ENCODE measurements at places on chromosomes 4 and X.
A peak's percentile ranks its signal among the peaks of the same experiment; 100 is the strongest.

- H3K4me3 ChIP-seq: no peak overlapping the region
- H3K27me3 ChIP-seq: no peaks in the 10 kb centered on the region
- DNase-seq: no peak
- no peaks in the 10 kb centered on the region for H3K36me3 ChIP-seq
Measured at GRCh38 chr4:142365391-142365790, 480.7 kb downstream of the INPP4B start.

DNA sequence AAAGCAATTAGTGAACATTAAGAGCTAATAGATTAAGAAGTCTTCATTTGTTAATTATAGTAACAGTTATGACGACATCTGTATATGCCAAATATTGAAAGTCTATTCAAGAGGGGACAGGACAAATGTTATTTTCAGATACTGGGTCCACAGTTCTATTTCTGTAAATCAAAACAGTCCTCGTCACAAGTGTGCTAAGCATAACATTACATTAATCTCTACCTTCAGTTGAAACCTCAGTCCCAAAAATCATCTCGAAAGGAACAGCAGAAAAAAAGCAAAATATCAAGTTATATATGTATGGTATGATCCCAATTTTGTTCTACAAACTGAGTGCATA, 70.3 kb downstream of the APBB2 start:
- no peaks in the 10 kb centered on the region for H3K4me1 ChIP-seq
- H3K4me3 ChIP-seq: no peak overlapping the region
- H3K36me3 ChIP-seq: no peaks in the 10 kb centered on the region
- no peaks in the 10 kb centered on the region for H3K27me3 ChIP-seq
- H3K27ac ChIP-seq: no peak overlapping the region

DNA sequence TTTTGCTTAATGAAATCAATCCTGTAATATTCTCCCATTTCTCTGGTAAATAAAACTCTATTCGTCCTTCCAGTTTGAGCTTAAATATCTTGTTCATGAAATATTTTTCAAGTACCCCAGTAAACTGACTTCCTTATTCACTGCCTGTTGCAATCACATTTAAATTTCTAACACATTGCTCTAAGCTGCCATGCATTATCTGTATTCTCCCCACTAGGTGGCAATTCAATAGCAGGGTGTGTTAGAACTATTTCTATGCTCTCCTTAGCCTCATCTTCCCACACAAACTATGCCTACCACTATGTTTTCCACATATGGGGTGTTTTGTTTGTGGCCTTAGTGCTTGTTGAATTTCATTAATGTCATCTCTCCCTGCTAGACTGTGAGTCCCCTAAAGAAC, 377.1 kb upstream of the HS3ST1 start:
- H3K27ac ChIP-seq: no peak overlapping the region
- DNase-seq: no peak
- no peaks in the 10 kb centered on the region for H3K36me3 ChIP-seq
- no peaks in the 10 kb centered on the region for H3K27me3 ChIP-seq
- H3K4me1 ChIP-seq: no peaks in the 10 kb centered on the region

DNA sequence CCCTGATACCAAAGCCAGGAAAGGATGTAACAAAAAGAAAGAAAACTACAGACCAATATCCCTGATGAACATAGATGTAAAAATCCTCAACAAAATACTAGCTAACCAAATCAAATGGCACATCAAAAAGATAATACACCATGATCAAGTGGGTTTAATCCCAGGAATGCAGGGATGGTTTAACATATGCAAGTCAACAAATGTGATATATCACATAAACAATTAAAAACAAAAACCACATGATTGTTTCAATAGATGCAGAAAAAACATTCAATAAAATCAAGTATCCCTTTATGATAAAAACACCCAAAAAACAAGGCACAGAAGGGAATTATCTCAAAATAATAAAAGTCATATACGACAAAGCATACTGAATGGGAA, 31.5 kb downstream of the ELF2 start:
- no peaks in the 10 kb centered on the region for H3K36me3 ChIP-seq
- no peak overlapping the region for H3K27ac ChIP-seq
- DNase-seq: no peak
- no peak overlapping the region for H3K4me3 ChIP-seq
- no peaks in the 10 kb centered on the region for H3K27me3 ChIP-seq
- peaks cover 39% of the 10 kb centered on the region for H3K4me1 ChIP-seq

DNA sequence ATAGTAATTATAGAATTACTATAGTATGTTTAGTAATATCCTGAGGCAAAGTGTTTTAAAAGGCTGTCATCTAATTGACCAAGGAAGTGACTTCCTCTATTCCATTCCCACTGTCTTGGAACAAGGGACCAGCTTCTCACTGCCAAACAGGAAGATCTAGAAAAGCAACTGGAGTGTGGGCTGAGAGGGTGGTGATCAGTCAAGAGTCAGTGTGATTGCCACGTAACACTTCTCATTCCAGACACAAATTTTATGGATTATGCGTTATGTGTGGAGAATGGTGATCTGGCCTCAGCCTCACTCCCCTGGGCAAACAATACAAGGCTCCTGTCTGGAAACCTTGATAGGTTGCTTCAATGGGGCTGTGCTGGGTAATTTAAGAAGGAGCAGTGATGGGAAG, 60.0 kb downstream of the RRAGB start:
- H3K4me1 ChIP-seq: no peaks in the 10 kb centered on the region
- no peak for DNase-seq
- no peak overlapping the region for H3K4me3 ChIP-seq
- H3K27ac ChIP-seq: no peak overlapping the region
- no peaks in the 10 kb centered on the region for H3K27me3 ChIP-seq

DNA sequence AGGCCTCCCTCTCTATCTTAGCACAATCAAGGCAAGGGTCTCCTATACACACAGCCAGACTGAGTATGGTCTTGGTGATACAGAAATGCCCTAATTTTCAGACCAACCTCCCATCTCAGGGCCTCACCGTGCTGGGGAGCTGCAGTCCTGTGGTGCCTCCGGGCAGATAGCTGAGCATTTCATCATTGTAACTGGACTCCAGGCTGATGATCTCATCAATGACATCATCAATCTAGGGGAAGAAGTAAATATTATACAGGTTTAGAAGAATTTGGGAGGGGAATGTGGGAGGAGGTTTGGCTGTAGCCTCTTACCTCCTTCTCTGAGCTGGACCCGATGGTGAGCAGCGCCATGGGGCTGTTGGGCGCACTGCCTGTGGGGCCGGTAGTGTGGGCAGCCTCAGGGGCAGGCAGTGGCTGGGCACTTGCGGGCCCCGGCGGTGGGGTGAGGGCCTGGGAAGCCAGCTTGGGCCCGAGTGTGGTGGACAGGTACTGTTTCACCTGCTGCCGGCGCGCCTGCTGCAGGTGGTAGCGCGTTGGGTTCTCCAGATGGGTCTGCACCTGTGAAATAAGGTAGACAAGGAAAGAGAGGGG, 5.2 kb downstream of the TFE3 start:
- H3K27me3 ChIP-seq: no peaks in the 10 kb centered on the region
- H3K4me3 ChIP-seq: no peak overlapping the region
- peaks cover 5% of the 10 kb centered on the region for H3K36me3 ChIP-seq
- H3K4me1 ChIP-seq: peaks cover 36% of the 10 kb centered on the region
- H3K27ac ChIP-seq: peak overlapping the region; percentile 50
- no peak for DNase-seq

DNA sequence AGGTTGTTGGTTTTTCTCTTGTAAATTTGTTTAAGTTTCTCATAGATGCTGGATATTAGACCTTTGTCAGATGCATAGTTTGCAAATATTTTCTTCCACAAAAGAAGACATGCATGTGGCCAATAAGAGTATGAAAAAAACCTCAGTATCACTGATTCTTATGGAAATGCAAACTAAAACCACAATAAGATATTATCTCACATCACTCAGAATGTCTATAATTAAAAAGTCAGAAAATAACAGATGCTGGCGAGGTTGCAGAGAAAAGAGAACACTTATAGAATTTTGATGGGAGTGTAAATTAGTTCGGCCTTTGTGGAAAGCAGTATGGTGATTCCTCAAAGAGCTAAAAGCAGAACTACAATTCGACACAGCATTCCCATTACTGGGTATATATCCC, 1355.6 kb downstream of the FAM133A start:
- H3K27me3 ChIP-seq: no peaks in the 10 kb centered on the region
- no peak overlapping the region for H3K27ac ChIP-seq
- H3K36me3 ChIP-seq: no peaks in the 10 kb centered on the region
- H3K4me1 ChIP-seq: no peaks in the 10 kb centered on the region
- no peak for DNase-seq

DNA sequence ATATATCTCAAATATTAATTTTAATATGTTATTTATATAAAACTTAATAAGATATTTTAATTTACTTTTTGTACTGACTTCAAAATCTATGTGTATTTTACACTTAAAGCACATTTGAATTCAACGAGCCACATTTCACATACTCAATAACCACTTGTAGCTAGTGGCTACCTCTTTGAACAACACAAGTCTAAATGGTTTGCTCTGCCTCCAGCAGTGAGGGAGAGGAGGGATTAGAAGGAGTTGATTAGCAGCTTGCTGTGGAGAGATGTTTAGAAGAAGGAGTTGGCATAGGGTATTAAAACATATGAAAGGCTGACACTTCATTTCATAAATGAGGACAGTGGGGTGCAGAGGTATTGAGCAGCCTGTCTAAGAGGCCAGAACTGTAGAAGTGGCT, 124.0 kb downstream of the ARHGAP24 start:
- H3K27ac ChIP-seq: no peak overlapping the region
- no peak overlapping the region for H3K4me3 ChIP-seq
- H3K27me3 ChIP-seq: no peaks in the 10 kb centered on the region
- peaks cover 59% of the 10 kb centered on the region for H3K4me1 ChIP-seq
- peaks cover 17% of the 10 kb centered on the region for H3K36me3 ChIP-seq

GRCh38 chr4:159051245-159052071, 51.4 kb upstream of the RAPGEF2 start:
- H3K4me1 ChIP-seq: peaks cover 21% of the 10 kb centered on the region
- peak overlapping the region; percentile 54 for H3K4me3 ChIP-seq
- no peaks in the 10 kb centered on the region for H3K36me3 ChIP-seq
- no peak for DNase-seq

DNA sequence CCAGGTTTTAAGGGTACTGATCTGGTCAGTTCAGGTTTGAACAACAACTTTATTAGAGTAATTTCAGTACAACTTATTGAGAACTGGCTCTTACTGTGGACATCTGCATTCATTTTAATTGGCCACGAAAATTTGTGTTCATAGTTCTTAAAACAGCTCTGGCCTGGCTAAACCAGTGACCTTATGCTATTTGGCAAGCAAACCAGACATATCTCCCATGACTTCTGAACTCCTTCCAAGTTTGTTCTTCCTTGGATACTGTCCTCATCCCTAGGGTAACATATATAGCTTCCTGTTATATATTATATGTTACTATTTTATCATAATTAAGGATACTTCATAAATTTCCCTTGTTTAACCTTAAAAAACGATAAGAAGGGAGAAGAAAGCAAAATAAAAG, 841.9 kb downstream of the TRAM1L1 start:
- H3K27ac ChIP-seq: no peak overlapping the region
- DNase-seq: no peak
- no peak overlapping the region for H3K4me3 ChIP-seq
- no peaks in the 10 kb centered on the region for H3K36me3 ChIP-seq

GRCh38 chrX:150934453-150934852, 36.0 kb upstream of the CD99L2 start:
- no peaks in the 10 kb centered on the region for H3K4me1 ChIP-seq
- no peaks in the 10 kb centered on the region for H3K27me3 ChIP-seq

DNA sequence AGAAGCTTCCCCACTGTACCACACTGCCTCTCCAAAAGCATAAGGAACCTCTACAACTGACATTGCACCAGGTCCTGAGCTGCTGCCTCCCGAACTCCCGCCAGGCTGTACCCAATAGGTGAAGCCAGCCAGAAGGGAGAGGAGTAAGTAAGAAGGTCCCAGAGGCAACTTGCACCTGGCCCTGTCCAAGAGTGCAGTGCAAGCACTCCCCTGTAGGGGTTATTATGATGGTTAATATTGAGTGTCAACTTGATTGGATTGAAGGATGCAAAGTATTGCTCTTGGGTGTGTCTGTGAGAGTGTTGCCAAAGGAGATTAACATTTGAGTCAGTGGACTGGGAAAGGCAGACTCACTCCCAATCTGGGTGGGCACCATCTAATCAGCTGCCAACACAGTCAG, 879.3 kb upstream of the SLIT2 start:
- no peak overlapping the region for H3K4me3 ChIP-seq
- no peak for DNase-seq
- no peaks in the 10 kb centered on the region for H3K4me1 ChIP-seq
- H3K27ac ChIP-seq: no peak overlapping the region

- H3K4me3 ChIP-seq: no peak overlapping the region
- no peak overlapping the region for H3K27ac ChIP-seq
- H3K36me3 ChIP-seq: no peaks in the 10 kb centered on the region
- no peaks in the 10 kb centered on the region for H3K27me3 ChIP-seq
- no peak for DNase-seq
- H3K4me1 ChIP-seq: peaks cover 23% of the 10 kb centered on the region
Measured at GRCh38 chr4:10963958-10964703, 279.6 kb upstream of the CLNK start.

- no peaks in the 10 kb centered on the region for H3K4me1 ChIP-seq
- no peak overlapping the region for H3K4me3 ChIP-seq
- no peaks in the 10 kb centered on the region for H3K27me3 ChIP-seq
- DNase-seq: no peak
Measured at GRCh38 chr4:186534056-186534455, 21.3 kb downstream of the MTNR1A start.

DNA sequence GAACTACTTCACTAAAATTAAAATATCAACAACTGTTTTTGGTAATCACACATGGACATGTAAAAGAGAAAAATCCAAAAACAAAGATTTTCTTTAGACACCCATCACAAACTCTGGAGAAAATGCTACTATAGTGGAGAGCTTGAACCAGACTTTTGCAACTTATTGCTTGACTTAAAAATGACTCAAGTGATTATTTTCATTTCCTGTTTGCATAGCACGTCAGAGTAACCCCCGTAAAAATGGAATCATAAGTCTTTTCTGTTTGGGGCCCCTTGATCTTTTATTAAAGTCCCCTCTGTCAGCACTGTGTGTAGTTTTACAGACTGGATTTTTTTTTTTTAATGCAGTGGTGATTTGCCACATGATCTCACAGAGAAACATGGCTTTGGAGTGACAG, 79.5 kb downstream of the PRKG2 start:
- no peaks in the 10 kb centered on the region for H3K4me1 ChIP-seq
- H3K36me3 ChIP-seq: peaks cover 8% of the 10 kb centered on the region
- H3K27ac ChIP-seq: no peak overlapping the region
- no peaks in the 10 kb centered on the region for H3K27me3 ChIP-seq
- no peak overlapping the region for H3K4me3 ChIP-seq

GRCh38 chr4:151905197-151905596, 144.4 kb upstream of the GATB start:
- H3K4me1 ChIP-seq: no peaks in the 10 kb centered on the region
- peaks cover 12% of the 10 kb centered on the region for H3K36me3 ChIP-seq
- H3K4me3 ChIP-seq: no peak overlapping the region

- no peaks in the 10 kb centered on the region for H3K4me1 ChIP-seq
- H3K36me3 ChIP-seq: no peaks in the 10 kb centered on the region
- no peaks in the 10 kb centered on the region for H3K27me3 ChIP-seq
- DNase-seq: no peak
- H3K27ac ChIP-seq: no peak overlapping the region
- no peak overlapping the region for H3K4me3 ChIP-seq
Measured at GRCh38 chr4:115678425-115678941, 565.1 kb upstream of the NDST4 start.

Data from naive B cell (primary cell).